ENCODE measurements at places on chromosomes 12 and 14. TPM values are rescaled to one million over a fixed set of nuclear protein-coding genes. Genes with fewer than 3 reads are reported as not detected.

DNA sequence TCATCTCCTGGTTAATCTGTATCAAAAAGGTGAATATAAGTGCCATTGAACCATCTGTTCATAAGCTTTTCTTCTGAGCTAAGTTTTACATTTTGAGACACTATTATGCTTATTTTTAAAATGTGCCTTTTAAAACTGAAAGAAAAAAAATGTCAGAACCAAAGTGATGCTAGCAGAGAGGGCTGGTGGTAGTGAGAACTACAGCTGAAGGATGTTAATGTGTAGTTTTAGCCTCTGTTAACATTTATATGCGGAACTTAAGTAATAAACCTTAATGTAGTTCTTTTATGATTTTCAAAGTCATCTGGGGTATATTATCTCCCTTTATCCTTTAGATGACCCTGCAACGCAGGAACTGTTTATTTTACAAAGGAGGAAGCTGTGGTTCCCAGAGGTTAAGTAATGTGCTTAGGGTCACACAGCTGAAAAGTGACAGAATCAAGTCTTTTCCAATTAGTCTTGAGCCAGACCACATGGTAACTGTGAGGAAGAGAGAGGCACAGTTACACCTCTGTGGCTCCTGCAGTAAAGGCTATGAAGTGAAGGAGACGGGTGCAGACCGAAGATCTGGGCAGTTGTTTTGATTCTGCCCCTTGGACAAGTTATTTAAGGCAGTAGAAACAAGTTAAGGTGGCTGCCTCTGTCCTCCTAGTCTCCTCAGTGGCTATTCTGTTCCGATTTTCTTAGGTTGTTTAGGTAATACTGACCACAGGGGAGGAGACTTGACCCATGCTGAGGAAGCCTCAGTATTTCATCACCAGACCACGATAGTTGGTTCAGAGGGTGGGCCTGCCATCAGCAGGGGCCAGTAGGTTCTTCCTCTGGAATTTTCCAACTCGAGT is 23.9 kb downstream of the GNG2 start:
- peak; percentile 57 for DNase-seq

GRCh38 chr14:101600891-101601605 is 39.8 kb downstream of the DIO3 start:
- no peak for DNase-seq

DNA sequence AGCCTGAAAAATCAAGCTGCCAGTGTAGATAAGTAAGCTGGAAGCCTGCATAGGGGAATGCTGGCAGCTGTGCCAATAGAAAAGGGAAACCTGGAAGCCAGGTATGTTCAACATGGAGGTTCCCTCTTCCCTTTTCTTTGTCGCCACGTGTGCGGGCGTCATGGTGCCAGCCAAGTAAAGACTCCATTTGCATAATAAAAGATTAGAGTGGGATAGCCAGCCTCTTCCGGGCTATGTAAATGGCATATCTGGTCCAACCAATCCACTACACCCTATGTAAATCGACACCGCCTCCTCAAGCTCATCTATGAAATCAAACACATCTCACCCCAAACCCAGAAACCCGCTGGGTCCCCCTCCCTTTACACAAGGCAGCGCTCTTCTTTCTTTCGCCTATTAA is 5.6 kb upstream of the ADGRD1 start:
- DNase-seq, result no peak

DNA sequence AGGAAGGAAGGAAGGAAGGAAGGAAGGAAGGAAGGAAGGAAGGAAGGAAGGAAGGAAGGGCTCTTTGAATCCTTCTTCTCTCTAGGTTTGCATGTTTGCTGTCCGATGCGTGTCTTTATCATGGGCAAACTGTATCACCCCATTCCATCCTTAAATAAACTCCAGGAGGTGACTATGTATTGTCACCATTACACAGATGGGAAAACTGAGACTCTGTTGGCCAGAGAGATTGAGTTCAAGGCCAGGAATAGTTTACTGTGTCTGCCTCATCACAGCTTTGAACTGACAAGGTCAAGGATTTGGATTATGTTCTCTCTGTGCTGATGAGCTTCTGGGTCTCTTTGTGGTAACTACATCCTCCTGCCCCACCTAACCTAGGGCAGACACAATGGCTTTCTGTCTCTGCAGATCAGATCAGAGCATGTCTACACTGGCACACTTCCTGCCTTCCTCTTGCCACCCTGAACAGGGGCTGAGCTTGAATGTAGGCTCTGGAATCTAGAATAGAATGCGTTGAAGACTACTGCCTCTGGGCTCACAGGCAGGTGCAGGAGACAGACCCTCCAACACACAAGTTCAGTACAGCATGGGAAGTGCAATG is 78.9 kb upstream of the MAP1LC3B2 start:
- DNase-seq, result no peak

Gene VSX2
- total RNA-seq, result not detected

All from dermis microvascular lymphatic vessel endothelial cell (primary cell).